ENCODE measurements at places on chromosomes 4 and X.

DNA sequence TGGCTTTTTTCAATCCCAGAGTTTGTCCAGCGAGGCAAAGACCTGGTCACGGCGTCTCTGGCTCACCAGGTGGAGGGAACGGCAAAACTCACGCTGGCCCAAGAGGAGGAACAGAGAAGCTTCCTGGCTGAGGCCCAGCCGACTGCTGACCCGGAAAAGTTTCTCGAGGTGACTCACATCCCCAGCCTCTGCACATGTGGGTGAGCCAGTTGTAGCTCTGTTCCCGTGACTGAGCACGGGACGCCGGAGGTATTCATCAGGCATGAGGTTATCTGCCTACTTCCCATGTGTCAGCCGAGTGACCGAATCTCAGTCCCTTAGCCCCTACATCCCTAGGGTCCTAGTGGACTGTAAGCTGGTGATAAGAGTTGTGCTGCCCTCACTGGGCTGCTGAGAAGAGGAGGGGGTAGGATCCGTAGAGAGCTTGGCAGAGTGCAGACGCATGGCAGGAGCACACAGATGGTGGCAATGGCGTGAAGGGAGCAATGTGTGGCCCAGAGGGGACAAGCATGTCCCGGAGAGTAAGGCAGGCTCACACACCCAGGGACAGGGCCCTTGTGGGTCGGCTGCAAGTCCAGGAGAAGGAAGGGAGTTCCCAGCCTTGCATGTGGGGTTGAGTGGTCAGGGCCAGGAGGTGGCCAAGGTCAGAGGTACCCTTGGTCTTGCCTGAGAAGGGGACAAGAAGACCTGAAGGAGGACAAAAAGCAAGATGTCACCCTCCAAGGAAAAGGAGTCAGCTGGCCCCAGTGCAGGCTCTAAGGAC is 42.9 kb downstream of the EVC start:
- DNase-seq, result no peak

DNA sequence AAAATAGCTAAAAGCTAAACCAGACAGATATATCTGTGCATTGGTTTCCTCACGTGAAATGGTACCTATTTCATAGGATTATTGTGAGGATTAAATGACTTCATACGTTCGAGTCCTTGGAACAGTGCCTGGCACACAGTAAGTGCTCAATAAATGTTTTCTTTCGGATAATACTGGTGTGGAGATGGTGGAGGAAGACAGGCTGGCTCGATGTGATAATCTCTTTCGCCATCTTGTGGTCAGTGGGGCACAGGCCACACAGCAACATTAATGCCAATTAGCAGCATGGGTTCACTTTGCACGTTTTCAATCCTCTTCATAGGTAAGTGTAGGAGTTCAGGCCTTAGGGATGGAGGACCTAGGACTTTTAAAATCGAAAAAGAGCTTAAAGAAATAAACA is 9.3 kb downstream of the PAGE4 start:
- no peak for DNase-seq

GRCh38 chrX:37912777-37913176 is 65.4 kb upstream of the DYNLT3 start:
- no peak for DNase-seq

- no peak for DNase-seq
These were observed 186.4 kb downstream of the BCOR start for GRCh38 chrX:39911278-39911897.

GRCh38 chr4:174215961-174216680 is 67.3 kb downstream of the FBXO8 start:
- DNase-seq, result no peak

- DNase-seq, result no peak
These were observed 34.5 kb downstream of the KDM5C start for GRCh38 chrX:53190363-53190960.

DNA sequence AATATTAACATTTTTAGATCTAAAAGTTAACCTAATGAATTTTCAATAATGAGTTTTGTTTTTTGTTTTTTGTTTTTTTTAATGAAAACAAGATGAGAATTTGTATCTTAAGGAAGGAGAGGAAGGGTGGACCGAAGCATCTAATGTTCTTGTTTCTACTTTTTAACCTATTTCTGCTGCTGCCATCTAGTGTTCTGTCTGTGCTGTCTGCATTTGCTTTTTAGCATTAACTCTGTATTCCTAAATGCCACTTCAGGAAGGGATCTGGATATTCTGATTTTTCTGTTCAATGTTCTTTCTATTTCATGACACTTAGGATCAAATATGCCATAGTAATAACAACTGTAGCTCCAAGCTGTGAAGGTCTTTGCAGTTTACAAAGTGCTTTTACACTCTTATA is 161.7 kb downstream of the BRWD3 start:
- no peak for DNase-seq

GRCh38 chrX:23327104-23327503 is 7.5 kb upstream of the PTCHD1 start:
- DNase-seq, result no peak

GRCh38 chrX:126137899-126138298 is 28.2 kb downstream of the DCAF12L2 start:
- no peak for DNase-seq

DNA sequence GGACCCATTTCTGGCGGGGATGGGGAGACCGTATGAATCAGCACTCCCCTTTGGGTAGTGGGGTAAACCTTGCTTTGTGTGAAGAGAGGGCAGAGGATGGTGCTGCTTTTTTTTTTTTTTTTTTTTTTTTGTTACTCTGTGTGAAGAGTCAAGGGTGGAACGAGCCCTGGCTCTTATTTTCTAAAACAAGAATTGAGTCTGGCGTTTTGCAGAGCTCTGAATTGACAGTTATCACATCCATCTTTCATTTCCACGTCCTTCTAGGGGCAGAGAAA is 1.2 kb downstream of the SLAIN2 start:
- DNase-seq, result no peak

- DNase-seq, result no peak
These were observed 1782.4 kb upstream of the PCDH10 start for GRCh38 chr4:131366714-131367113.

- DNase-seq, result no peak
These were observed 880 bp downstream of the UNC5C start for GRCh38 chr4:95547715-95548471.

DNA sequence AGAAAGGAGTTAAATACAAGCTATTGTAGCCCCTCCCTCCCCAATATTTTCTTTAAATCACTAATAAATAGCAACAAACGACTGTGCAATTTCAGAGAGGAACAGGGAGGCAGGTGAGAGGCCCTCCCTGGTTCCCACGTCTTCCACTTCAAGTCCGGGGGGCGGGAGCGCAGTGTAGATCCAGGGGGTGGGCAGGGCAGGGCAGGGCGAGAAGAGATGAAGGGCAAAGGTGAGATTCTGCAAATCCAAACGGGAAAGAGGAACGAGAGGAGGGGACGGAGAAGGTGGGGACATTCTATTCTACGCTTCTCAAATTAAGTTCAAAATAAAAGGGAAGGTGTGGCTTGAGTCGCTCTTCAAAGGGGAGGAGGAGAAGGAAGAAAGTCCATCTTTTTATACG is 6.8 kb downstream of the NKX6-1 start:
- DNase-seq, result no peak

GRCh38 chrX:100745806-100746537 is 14.1 kb upstream of the SYTL4 start:
- no peak for DNase-seq

DNA sequence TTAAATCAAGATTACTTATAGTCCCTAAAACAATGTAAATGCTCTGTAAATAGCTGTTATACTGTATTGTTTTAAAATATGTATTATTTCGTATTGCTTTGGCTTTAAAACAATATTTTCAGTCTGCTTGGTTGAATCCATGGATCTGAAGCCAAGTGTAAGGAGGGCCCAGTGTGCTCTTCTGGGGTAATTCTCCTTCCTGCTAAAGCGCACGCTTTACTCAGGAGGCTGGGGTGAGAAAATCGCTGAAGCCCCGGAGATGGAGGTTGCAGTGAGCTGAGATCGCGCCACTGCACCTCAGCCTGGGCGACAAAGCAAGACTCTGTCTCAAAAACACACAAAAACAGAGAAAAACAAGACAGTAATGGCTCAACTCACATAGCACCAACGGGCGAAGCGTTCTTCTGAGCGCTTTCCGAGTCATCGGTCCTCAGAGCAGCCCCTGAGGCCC is 391 bp upstream of the IDUA start:
- no peak for DNase-seq

GRCh38 chr4:93232883-93233282 is 595.7 kb upstream of the ATOH1 start:
- no peak for DNase-seq

- DNase-seq, result no peak
These were observed 39.0 kb downstream of the GABRA3 start for GRCh38 chrX:152412105-152412504.

- no peak for DNase-seq
These were observed 138.9 kb downstream of the SMIM20 start for GRCh38 chr4:26052663-26053541.

DNA sequence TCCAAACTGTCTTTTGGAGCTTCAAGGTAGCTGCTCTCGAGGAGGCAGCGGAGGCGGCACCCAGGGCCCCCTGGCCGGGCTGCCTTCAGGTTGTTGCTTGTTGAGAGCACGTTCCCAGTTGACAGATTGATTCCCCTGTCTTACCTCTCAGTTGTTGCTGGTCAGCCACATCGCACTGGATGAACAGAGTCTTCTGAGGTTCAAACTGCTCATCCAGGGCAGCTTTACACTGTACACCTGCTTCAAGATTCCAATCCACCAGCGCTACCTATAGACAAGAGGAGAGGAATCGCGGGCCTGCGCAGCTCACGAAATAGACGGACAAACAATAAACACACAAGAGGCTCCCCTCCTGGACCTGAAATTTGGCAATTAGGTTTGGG is 497 bp downstream of the HPGD start:
- peak; percentile 48 for DNase-seq

DNA sequence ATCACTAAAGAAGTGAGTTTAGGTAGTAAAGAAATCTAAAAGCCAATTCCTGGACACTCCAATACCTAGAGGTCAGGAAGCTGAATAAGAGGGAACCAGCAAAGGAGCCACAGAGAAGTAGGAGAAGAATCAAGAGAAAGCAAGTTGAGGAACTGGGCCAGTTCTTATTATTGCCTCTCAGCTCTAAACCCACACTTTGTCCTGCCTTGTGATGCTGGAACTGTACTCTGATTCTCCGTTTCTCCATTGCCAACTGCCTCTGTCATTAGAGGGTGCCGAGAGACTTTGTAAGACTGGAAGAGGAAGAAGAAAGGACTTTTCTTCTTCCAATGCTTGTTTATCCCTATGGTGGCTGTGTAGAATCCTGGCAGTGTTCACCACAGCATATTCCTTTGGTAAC is 38.6 kb downstream of the NSUN7 start:
- DNase-seq, result no peak

DNA sequence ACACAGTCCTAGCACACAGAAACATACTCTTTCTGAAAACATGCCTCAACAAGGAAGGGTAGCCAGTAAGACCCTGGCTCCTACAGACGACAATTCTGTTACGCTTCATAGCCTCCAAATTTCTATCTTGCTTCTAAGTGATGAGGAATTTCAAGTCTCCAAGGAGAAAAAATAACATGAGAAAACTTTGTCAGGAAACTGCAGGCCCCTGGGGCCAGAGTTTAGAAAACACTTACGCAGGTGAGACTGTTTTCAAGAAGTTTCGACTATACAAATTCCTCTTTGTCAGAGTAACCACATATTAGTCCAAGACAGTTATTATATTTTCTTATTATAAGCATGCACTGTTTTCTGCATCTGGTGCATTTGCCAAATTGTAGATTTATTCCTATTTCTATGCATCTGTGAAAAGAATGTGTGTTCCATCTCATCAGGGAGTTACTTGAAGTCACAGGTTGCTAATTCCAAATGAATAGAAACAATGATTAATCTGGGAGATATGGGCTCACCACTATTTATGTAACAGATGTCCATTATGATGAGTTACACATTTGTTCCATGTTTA is 30.3 kb upstream of the HCCS start:
- DNase-seq, result no peak

GRCh38 chr4:95508421-95508820 is 40.4 kb downstream of the UNC5C start:
- DNase-seq, result no peak

DNA sequence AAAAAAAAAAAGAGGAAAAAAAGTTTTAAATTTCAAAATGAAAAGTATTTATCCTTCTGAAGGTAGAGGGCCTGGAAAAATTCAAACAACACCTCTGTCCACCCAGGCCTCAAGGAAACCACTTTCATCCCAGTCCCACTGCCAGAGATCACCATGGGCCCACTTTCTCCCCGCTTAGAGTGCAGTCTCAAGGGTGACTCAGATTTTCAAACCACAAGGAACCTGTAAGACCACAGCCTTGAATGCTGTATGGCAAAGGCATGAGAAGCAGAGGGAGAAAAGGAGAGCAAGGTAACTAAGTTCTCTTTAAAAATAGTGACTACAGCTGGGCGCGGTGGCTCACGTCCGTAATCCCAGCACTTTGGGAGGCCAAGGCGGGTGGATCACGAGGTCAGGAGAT is 87.9 kb upstream of the PACRGL start:
- no peak for DNase-seq

- DNase-seq, result no peak
These were observed 124.9 kb downstream of the KDM6A start for GRCh38 chrX:44997888-44998287.

DNA sequence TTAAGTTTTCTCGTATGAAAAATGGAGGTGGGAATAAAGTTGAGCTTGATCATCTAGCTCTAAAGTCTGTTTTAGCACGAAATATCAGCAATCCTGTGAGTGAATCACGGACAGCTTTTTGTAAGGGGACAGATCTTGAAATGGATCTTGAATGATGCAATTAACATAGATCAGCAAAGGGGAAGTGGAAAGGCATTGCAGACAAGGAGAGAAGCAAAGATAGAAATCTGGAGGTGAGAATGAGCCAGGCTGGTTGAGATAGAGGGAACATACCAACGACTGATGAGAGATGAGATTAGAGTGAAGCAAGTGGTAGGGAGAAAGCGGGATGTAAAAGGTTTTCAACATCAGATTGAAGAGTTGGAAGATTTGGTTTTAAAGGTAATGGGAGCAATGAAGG is 4.6 kb upstream of the DGKK start:
- DNase-seq, result no peak

DNA sequence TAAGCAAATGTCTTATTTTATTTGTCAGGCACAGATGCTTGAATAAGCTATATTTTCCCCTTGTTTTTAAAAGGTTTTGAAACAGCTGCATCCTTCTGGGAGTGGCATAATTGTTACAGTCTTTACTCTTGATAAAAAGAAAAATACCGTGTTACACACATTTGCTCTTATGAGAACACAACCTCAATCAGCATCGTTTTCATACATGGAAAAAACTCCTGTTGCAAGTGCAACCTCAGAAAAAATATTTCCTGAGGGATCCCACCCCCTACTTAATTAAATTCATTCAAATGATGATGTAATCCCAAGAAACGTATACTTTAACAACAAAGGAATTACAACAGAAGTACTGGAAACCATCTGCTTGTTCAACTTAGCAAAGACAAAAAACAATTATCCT is 58.6 kb downstream of the SMAD1 start:
- DNase-seq, result no peak

GRCh38 chrX:53188763-53189162 is 36.2 kb downstream of the KDM5C start:
- DNase-seq, result no peak

- no peak for DNase-seq
These were observed 155.4 kb upstream of the FAM241A start for GRCh38 chr4:111989817-111990216.
